ENCODE measurements at places on chromosomes 1 and 21. TPM values are rescaled to one million over a fixed set of nuclear protein-coding genes. Genes with fewer than 3 reads are reported as not detected.

- DNase-seq, result no peak
Measured at GRCh38 chr1:213250041-213250440, 199.0 kb downstream of the RPS6KC1 start.

MMEL1 gene
- 0.42 TPM for total RNA-seq

RORC gene
- not detected for total RNA-seq

- DNase-seq, result no peak
Measured at GRCh38 chr1:211667065-211667617, 8.3 kb downstream of the NEK2 start.

DTL gene
- 45.5 TPM for total RNA-seq

S100A7A gene
- total RNA-seq, result not detected

PDZK1IP1 gene
- total RNA-seq, result not detected

ANXA9 gene
- 0.29 TPM for total RNA-seq

DNA sequence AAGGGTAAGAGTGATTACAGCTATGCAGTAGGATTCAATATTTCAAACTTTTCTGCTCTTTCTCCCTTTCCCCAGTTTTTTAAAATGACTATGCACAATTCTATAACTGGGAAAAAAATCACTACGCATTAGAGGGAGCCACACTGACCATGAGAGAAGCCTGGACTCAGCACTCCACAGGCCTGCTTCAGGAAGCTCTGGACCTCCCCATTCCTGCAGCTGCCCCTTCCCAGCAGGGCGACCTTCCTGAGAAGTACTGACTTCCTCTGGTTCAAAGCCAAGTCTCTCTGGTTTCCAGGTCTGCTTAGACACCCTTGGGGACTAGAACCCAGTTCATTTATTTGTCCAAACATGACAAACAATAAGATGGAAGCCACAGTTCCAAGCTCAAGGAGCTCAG is 42.0 kb upstream of the CLSTN1 start:
- DNase-seq, result no peak

DNA sequence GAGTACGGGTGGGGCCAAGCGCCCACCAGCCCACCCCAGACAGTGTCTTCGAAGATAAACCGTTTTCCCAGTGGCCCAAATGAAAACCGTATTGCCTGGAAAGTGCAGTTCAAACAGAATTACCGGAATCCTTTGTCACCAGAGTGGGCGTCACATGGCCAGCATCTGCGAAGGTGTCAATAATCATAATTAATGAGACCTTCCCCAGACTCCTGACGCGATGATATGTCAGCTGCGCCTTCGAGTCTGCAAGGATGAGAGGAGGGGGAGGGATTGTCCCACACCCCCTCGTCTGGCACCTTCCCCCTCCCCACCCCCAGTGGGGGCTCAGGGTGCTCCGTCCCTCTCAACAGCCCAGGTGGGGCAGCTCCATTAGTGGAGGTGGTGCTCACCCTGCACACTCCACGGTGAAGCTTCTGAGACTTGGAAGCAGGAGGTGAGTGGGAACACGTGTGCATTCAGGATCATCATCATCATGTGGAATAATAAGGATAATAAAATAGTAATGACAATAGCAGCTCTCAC is 215.1 kb downstream of the PTPRU start:
- DNase-seq, result no peak

PLEKHN1 gene
- 3.8 TPM for total RNA-seq

LCE2B gene
- total RNA-seq, result not detected

DNA sequence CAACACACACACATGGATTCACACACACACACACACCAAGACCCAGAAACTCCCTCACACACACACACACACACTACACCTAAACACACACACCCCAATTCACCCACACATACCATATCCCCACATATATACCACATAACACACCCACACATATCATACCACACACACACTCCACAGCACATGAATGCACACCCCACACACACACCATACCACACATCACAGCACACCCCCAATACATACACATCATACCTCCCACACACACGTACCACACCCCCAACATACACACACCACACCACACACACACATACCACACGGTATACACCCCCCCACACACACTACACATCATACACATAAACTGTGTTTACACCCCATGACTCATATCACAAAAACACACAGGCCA is 80.0 kb downstream of the DMRTB1 start:
- DNase-seq, result no peak

TMEM61 gene
- not detected for total RNA-seq

DNA sequence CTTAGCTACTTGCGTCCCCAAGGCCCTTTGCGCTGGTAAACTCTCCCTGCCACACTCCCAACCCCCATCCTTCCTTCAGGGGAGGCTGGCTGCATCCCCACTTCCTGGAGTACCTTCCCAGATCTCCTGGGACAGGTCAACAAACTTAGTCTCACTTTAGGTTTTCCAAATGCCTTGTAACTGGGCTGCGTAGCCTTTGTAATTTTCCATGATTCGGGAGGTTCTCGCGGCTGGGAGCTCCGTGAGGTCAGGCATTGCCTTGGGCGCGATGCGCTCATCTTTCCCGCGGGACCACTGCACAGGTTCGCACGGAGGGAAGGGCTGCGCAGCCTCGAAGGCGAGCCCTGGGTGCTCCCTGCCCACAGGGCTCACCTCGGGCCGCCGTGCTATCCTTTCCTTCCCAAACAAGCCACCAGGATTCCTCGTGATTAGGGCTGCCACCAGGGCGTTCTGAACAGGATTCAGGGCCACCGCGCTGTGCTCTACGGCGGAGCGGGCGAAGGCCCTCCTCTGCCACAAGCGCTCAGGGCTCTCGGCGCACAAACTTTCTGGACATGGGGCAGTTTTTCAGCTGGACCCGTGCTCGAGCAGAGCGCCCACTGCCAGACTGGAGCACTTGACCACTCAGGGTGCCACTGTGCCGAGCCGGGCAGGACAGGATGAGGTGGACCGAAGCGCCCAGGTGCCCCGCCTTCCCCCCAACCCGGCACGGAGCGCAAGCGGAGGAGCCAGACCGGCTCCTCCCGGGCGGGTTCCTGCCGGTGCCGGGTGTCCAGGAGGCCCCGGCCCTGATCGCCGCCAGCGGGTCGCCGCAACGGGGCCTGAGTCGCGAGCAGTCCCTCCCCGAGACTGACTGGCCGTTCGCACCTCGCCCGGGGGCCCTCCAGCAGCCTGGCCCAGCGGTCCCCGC is 1.1 kb downstream of the TMPRSS2 start:
- peak; percentile 83 for DNase-seq
